ENCODE measurements at places on chromosomes 6 and 20.

DNA sequence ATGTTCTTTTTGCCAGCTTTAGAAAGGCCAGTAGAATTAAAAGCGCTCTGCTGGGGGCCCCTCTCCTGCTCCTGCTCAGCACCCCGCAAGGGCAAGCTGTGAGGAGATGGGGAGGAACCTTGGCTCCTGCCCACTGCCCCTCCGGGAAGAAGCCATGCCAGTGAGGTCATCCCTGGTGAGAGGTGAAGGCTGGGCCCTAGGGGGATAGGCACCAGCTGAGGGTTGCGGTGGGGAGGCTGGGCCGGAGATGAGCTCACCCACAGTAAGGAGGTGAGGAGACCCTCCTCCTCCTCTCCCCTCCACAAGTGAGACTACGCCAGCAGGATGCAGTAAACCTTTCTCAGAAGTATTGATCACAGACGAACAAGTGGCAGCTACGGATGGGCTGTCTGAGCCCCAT lies 32.1 kb downstream of the LRFN2 start:
- no peak for DNase-seq

- DNase-seq, result no peak
These were observed 23.5 kb downstream of the GFOD1 start for GRCh38 chr6:13463941-13464340.

DNA sequence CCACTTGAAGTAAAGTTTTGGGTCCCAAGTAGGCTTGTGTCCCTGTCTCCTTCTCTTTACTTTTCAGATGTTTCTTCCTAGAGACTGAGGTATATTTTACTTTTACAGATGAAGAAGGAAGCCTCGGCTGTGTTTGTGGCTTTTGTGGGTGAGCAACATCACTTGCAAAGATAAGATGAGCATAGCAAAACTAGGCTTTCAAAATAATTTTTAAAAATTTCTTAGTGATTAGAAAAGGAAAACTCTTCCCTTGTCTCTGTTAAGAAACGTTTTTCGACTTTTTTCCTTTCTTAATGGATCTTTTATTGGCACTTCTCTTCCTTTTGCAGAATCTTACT lies 7.6 kb downstream of the PTPN1 start:
- no peak for DNase-seq

DNA sequence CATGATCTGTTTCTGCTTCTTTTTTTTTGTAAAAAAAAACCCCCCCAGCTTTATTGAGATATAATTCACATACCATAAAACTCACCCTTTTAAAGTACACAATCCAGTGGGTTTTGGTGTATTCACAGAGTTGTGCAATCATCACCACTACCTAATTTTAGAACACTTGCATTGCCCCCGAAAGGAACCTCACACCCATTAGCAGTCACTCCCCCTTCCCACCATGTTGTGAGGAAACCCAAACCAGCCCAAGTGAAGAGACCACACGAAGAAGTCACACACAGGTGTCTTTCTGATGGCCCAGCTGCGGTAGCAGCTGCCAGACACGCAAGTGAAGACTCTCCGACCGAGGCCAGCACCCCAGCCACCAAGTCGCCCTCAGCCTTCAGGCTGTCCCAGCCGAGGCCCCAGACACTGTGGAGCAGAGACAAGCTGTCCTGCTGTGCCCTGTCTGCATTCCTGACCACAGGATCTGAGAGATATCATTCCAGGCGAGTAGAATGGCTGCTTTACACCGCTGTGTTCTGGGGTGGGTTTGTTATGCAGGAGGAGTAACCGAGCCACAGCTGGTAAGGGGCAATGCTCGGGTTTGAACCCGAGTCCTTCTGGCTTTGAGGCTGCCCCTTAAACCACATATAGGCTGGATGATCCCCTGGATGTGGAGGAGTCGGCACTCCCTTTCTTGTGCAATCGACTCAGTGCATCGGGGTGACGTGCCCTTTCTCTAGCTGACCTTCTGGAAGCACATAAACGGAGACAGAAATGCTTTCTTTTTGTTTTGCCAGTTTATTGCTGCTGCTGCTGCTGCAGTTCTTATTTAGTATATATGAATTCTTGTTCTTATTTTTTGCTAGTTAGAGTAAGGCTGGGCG lies 59.1 kb upstream of the PTPN1 start:
- no peak for DNase-seq

GRCh38 chr6:54916858-54917257 lies 70.3 kb downstream of the FAM83B start:
- no peak for DNase-seq

DNA sequence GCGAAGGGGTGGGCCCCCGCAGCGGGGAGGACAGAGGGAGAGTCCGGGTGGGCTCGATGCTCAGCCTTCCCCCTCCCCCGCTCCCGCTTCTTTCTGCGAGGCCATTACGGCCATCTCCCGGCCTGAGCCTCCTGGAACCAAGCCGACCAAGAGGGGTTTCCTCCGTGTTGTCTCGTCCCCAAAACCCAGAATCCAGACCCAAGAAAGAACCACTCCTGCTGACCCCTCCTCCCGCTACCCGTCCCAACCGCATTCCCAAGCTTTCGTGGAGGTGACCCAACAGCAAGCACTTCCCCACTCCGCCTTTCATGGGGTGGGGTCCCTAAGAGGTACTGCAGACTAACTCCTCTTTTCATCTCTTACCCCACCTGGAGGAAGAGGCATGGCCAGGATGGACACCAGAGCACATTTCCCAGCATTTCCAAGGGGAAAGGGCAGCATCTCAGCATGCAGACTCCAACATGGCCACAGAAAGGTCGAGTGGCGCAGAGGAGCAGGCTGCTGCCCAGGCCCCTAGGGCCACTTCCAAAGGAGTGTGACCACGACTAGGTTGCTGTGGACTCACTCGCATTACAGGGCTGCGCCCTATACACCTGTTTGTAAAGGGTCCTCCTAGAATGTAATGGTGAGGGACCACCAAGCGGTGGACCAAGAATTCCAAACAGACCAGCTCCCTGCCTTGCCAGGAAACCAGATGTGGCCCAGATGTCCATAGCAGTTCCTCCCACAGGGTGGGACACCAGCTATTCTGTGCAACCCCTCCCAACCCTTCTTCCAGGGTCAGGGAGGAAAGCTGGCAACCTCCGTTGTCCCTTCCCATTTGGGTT lies 53.4 kb downstream of the MRPL14 start:
- no peak for DNase-seq

- no peak for DNase-seq
These were observed 413.1 kb downstream of the PLCB1 start for GRCh38 chr20:8545212-8545611.

DNA sequence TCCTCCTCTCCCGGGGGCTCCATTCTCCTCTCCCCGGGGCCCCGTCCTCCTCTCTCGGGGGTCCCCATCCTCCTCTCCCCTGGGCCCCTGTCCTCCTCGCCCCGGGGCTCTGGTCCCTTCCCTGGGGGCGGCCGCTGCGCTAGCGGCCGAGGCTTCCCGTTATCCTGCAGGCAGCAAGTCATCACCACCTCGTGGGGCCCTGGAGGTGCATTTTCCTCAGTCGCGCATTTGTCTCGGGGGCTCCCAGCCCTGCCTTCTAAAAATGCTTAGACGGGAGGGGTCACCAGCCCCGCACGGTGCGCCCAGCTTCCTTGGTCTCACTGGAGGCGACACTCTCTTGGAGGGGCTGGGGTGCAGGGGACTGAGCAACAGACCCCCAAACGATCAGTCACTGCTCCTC lies 216.5 kb downstream of the QKI start:
- no peak for DNase-seq

GRCh38 chr6:88712243-88712936 lies 251.0 kb downstream of the RNGTT start:
- DNase-seq, result no peak

GRCh38 chr6:162538643-162539064 lies 188.9 kb downstream of the PRKN start:
- DNase-seq, result no peak

Measured in stimulated activated CD8-positive, alpha-beta memory T cell treated with anti-CD3 and anti-CD28 coated beads, Interleukin-7, amount 100 ng/mL, for 1 hour (primary cell).